ENCODE measurements at places on chromosomes 2 and 18.

DNA sequence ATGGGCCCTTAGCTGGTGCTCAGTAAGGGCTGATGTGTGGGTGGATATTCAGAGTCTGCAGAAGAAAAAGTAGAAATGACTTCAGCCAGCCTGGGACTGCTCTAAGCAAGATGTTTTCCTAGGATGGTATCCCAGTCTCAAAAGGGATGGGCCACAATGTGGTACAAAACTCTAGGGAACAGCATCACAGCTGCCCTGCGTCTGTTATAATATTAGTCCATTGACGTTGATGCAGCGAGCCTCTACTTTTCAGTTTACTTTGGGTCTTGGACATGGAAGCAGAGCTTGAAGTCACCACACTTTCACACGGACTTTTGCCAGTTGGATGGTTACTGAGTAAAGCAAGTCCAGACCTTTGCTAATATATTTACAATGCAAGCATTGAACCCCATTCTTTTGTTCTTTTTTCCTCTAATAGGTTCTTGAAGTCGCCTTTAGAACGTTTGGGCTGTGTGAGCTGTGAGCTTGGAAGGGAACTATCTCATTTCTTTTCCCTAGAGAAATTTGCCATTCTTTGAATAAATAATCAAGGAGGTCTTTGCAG, 105.7 kb downstream of the RDH14 start:
- no peak for DNase-seq

DNA sequence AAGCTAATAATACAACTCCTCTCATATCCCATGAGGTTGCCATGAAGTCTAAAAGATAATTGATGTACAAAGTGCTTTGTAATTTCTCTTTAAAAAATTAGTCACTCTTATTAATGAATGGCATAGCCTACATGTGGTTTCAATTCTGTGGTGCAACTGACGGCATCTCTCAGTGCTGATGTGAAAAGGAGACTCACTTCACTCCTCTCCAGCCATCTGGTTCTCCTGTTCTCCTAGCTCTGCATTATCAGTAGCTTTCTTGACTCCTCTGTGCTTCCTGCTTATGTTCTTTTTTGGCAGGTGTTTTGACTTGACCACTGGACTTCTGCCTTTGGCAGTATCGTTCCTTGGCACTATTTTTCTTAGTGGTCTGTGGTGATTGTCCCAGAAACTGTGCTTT, 134.9 kb upstream of the ZFP36L2 start:
- DNase-seq, result no peak

- DNase-seq, result peak; percentile 14
Measured at GRCh38 chr18:21853016-21853415, 112.4 kb downstream of the MIB1 start.

GRCh38 chr2:166957686-166958085, 69.4 kb downstream of the XIRP2 start:
- no peak for DNase-seq

- DNase-seq, result no peak
Measured at GRCh38 chr2:147232225-147232669, 612.6 kb upstream of the ACVR2A start.
